ENCODE measurements at places on chromosomes 3 and 15.

DNA sequence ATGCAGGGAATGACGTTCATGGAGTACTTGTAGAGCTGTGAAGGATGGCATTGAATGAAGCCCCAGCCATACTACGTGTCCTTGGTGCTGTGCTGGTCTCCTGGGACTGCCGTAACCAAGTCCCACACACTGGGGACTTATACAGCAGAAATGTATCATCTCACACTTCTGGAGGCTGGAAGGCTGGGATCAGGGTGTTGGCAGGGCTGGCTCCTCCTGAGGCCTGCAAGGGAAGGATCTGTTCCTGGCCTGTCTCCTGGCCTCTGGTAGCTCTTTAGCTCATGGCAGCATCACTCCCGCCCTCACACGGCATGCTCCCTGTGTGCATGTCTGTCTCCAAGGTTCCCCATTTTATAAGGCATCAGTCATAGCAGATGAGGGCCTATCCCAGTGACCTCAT, 29.5 kb upstream of the GABRG3 start:
- DNase-seq, result no peak

- DNase-seq, result no peak
Measured at GRCh38 chr15:78616506-78616905, 4.3 kb downstream of the CHRNA3 start.

DNA sequence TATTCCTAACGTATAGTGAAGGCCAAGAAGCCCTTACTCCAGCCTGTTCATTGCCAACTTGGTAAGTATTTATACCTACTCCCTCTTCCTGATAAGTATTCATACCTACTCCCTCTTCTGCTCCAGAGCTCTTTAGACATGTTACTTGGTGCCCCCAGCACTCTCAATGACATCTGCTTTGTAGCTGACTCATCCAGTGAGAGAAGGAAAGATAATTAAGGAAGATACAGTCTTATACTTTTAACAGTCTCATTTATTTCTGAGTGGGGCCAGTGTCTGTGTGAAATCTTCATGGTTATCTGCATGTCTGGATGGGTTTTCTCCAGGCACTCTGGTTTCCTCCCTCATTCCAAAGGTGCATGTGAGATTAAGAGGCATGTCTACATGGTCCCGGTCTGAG, 698.7 kb downstream of the FHIT start:
- DNase-seq, result no peak

GRCh38 chr15:60523056-60523455, 44.1 kb upstream of the ICE2 start:
- DNase-seq, result no peak

DNA sequence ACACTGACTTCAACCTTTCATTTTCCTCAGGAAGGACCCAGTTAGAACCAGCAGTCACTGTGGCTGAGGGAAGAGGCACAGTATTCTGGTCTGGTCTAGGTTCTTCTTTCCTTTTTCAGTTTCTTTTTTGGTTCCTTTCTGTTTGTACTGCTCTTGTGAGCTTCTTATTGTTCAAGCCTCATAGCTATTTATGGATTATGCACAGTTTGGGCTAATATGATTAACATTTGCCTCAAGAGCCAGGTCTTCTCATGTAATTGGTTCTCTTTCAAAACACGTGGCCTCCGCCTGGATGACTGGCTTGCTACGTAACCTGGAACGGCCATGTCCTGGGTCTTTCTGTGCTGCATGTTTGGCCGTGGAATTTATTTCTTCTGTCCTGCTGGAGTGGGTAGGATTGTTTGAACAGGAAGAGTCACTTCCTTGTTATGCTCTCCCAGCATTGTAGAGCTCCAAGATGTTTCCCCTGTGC, 43.3 kb downstream of the RBMS3 start:
- no peak for DNase-seq

- no peak for DNase-seq
Measured at GRCh38 chr15:59830873-59831272, 141.8 kb upstream of the BNIP2 start.

- DNase-seq, result no peak
Measured at GRCh38 chr3:138081371-138082084, 33.9 kb downstream of the DZIP1L start.

- no peak for DNase-seq
Measured at GRCh38 chr3:104523136-104523535, 843.6 kb upstream of the ALCAM start.

- no peak for DNase-seq
Measured at GRCh38 chr15:40389824-40390595, 7.5 kb downstream of the KNSTRN start.

DNA sequence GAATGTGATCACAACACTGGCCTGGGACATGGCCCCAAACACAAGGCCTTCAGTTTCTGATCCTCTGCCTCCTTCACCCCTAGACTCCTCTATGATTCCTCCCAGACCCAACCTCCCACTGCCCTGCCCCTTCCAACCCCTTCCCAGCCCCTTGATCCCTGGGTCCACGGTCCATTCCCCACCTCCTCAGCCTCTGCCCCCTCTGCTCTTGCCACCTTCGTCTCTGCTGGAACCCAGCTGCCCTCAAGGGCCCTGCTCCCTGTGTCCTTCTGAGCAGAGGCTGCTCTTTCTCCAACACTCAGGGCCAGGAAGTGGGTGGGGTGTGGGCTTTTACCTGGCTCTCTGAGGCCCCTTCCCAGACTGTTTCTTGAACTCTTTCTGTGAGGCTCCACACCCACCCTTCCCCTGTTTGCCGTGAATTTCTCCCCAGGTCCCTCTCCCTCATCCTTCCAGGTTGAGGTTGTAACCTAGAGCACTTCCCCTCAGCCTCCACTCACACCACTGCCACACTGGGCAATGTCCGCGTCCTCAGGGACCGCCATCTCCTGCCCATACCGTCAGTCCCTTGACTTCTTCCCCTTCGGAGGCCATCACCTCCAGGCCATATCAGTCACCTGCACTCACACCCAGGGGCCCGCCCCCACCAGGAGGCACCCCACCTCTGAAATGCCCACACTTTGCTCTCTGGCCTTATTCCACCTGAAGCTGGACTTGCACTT, 18.7 kb upstream of the SLCO2A1 start:
- DNase-seq, result no peak

- no peak for DNase-seq
Measured at GRCh38 chr15:62644889-62645742, 397.4 kb upstream of the TPM1 start.

DNA sequence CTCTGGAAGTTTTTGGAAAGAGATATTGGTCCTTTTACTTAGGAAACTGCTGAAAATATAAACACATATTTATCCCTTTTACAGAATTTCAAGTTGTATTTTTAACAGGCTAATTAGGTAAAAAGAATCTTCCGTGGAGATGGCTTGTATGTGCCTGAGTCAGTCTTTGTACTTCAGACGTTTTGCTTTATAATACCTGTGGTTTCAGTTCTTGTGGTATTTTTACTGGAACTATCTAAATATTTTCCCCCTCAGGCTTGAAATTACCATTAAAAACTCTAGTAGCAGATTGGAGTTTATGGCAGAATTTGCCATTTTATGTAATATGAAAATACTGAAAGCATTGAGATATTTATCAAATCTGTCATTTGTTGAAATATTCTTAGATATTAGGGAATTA, 151.6 kb upstream of the CGNL1 start:
- DNase-seq, result no peak

GRCh38 chr3:42733501-42734262, 31.1 kb upstream of the HHATL start:
- no peak for DNase-seq

DNA sequence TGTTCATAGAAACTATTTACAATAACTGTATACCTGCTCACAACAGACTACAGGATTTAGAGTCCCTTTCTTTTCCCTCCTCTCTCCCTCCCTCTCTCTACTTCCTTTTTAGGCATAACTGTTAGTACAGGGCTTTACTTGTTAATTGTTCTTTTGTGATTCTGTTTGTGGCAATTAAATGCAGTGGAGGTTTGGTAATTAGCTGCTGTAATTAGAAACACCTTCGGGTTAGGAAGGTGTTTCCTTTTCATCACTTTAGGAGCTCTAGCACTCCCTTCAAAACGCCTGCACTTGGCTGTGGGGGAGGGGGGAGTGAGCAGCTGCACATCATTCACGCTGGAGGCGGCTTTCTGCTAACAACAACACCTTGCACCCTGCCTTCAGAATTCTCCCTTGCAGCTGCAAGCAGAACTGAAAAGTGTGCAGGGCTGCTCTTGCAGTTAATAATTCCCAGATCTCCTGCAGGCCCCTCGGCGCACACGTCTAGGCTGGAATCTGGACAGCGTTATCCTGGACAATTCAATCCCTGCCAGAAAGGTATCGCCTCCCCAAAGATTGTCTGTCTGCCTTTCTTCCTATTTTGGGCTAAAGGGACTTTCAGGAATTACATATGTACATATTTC, 242.6 kb upstream of the RGMA start:
- no peak for DNase-seq

- DNase-seq, result no peak
Measured at GRCh38 chr15:29566914-29567313, 255.4 kb downstream of the TJP1 start.

GRCh38 chr15:101540480-101541239, 51.2 kb upstream of the PCSK6 start:
- DNase-seq, result no peak

DNA sequence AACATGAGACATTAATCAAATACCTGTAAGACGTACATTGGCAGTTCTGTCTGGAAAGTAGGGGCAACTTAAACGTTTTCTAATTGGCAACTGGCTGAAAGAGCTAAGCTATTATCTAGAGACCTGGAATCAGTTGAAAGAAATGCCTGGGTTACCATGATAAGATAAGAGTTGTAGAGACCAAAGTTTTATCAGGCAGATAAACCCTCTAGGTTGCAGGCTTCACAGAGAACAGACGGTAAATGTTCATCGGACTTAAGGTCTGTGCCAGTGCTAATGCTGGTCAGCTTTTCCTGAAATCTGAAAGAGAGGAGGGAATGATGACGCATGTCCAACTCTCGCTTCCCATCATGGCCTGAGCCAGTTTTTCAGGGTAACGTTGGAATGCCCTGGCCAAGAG, 196.2 kb downstream of the ROBO2 start:
- no peak for DNase-seq

DNA sequence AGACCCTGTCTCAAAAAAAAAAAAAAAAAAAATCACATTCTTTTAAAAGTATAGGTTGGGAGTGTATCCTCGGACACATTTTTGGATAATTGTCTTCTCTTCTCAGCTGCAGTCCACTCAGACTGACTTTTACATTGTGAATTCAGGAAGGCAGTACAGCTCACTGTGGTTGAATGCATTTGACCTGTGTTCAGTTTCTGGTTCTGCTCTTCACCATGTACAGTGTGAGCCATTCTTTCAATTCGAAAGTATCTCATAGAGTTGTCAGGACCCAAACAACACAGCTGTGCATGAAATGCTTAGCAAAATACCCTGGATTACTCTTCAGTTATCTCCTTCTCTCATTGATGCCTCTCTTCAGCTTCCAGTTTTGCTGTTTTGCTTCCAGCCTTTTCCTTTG, 5.0 kb downstream of the CMTM8 start:
- DNase-seq, result no peak

GRCh38 chr15:75327491-75327890, 8.4 kb upstream of the COMMD4 start:
- DNase-seq, result no peak

- no peak for DNase-seq
Measured at GRCh38 chr3:110750201-110750600, 321.4 kb upstream of the NECTIN3 start.

GRCh38 chr15:75725719-75726607, 13.3 kb upstream of the CSPG4 start:
- no peak for DNase-seq

- DNase-seq, result no peak
Measured at GRCh38 chr3:37856381-37856780, 5.3 kb upstream of the CTDSPL start.

DNA sequence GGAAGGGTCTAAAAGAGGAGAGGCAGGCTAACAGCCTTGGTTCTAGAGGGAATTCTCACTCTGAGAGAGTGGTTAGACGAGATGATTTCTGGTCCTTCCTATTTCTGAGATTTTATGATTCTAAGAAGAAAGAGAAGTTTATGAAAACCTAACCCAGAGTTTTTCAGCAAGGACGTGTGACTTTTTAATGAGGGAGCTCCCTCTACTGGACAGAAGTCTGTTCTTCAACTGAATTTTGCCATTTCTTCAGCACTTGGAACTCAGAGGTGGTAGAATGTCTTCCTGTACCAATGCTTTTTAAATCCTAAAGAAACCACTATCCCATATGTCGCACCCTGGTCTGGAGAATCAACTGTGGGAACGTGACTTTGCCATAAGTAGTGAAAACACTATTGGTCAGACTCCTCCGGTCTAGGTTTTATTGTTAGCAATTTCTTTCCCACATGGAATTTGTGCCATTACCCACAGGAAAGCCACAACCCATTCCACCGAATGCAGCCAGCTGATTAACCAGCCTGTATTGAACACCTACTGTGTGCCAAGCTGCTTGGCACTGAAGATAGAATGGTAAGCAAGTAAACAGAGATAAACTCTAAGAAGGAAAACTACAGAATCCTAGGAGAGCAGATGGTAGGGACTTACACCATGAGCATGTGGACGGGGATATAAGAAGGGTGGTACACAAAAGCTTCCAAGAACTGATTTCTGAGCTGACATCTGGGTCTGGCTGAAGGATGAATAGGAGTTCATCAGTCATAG, 199.5 kb upstream of the LMCD1 start:
- DNase-seq, result no peak

DNA sequence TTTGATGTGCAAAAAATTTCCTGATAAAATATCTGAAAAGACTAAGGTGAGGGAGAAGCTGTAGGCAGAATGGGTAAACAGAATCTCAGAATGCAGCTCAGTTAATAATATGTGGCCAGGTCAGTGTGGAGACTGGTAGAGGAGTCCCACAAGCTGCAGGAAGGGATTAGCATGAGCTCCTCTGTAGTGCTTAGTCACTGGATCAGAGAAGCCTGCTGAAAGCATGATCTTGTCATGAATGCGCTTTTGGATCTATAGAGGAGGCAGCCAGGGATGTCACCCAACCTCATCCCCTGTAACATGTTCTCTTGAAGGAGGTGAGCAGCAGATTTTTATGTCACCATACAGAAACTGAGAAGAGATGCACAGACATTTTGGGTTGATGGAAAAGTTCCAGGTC, 1035.3 kb upstream of the GBE1 start:
- no peak for DNase-seq

DNA sequence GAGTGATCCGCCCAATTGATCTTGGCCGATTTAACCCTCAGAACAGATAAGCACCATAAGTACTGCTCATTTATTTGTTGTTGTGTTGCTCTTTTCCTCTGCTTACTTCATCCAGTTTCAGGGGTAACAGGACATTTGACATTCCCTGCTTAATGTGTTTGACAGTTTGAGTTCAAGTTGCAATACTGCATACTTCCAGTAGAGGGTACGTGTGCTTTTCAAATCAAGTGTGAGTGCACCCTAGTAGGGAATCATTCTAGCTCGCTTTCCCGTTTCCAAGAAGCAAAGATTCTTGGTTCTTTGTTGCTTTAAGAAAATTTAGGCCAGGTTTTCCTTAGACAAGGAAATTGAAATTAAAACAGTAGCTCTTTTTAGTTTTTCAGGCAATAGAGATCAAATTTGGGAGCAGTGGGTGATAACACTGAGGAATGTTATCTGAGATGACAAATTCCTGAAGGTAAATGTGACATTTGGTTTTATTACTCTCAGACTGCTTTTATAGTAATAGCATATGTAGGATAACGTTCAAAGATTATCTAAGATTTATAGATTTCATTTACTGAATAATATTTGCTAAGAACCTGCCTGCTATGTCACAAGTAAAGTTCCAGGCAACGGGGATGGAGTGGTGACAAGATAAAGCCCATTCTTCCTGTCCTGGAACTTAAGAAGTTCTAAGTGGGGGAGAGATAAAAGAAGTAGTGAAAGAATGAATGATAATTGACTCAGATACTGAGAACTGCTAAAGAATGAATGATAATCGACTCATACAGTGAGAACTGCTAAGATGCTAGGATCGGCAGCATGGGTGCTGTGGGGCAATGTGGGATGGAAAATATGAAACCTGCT, 73.3 kb downstream of the SYNPR start:
- DNase-seq, result no peak

Measured in stimulated activated CD4-positive, alpha-beta T cell treated with anti-CD3 and anti-CD28 coated beads, Interleukin-1b, Interleukin-23, amount 100 ng/mL, for 48 hours (primary cell).